ENCODE measurements at places on chromosomes 7 and 10.

GRCh38 chr7:116957874-116958273 lies 4.6 kb downstream of the ST7 start:
- DNase-seq = no peak

DNA sequence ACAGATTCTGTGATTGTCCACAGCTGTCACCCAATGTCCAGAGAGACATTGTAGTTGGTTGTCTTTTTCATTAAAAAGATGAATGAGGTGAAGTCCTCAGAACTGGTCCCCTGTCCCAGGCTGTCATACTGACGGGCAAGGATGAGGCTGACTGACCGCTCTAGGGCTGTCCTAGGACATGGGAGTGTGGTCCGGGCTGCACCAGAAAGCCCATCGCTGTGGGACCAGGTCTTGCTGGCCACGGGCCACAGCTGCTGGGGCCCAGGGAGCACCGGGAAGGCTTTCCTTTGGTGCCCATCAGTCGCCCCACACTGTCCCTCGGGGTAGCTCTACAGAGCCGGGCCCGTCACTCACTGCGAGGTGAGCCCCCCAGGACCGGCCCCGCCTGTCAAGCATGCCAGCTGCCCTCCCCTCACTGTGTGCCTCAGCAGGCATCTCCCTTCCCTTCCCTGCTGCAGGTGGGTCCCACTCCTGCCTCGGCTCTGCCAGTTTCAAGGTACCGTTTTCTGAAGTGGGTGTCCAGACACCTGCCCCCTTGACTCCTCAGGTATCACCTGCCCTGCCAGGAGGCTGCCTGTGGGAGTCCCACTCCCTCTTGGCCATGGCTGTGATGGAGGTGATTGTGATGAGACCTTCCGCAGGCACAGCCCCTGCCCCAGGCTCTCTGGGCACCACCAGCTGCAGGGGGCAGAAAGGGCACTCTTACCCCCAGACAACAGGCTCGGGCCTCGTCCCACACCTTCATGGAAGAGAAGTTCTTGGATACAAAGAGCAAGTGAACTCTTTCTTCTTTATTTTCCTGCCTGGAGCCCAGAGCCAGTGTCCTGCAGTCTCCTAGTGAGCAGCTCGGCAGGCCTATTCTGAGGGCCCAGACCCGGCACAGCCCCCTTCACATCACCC lies 21.7 kb downstream of the LRRC27 start:
- DNase-seq = no peak

DNA sequence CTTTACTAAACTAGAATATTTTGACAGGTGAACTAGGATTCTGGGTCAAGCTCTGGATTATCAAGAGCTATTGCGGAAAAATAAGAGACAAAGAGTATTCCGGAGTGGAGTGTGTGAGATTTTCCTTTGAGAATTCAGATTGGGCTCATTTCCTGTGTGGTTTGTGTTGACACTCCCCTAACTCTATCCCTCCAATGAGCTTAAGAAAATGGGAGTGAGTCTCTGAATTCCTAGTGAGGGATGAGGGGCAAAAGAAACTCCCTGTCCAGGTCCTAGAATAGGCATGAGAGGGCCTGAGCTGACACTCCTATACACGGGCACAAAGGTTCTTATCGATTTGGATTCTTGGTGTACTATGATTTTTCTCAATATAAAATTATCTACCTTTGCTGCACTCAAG lies 10.2 kb downstream of the KLF14 start:
- DNase-seq = no peak

DNA sequence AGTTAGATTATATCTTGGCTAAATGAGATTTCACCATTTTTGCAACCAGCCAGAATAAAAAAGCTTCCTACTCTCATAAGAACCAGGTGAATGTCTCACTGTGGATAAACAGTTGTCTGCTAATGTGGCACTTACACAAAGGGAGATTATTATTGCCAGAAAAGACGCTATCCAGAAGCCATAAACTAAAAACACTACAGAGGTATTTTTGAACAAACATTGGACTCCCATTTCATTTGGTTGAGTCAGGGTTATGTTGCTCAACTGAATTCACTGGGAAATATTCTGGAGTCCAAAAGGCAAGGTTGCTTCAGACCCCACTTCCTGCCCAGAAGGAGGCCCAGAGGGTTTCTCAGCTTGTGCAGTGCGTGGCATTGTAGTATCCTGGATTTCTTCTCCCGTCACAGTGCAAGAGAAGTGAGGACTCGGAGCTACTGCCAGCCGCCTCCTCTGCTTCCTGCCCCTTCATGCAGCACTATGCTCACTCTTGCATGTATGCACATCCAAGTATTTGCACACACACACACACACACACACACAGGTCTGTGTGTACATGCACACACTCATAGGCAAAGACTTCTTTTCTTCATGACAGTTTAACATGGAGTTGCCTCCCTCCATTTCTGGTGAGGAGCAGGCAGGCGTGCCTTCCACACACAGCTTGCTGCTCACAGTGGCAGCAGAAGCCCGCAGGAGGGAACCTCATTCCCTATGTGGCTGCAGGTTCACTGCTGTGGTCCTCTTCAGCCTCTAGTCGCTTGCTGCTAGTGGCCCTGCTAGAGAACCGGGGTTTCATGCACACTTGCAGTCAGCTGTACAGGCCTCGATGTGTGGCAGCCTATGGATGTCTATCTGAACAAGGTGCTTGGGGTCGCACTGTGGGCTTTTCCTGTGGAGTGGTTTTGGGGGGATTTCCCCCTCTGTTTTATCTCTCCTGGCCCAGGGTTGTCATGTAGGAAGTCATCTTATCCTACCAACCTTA lies 10.1 kb downstream of the DENND10 start:
- peak; percentile 97 for DNase-seq
